Right lung (tissue), 10 donors: ENCODE measurements at places on chromosomes 13 and 19. TPM values are rescaled to one million over a fixed set of nuclear protein-coding genes. Genes with fewer than 3 reads are reported as not detected.

DNA sequence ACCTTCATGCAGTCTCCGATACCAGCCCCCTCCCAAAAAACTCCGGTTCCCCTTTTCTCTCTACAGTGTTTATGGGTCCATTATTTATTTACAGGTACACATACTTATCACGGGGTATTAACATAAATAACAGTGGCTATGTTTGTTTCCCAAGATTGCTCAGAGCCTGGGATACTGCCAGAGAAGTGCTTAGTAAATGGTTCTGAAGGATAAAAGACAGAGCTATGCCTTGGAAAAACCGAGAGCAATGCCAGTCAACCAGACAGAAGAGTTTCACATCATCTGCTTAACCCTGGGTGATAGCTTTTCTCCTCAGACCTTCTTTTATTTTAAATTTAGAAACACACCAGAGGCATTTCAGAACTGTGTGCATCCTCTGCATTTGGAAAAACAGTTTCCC, 61.3 kb downstream of the NUFIP1 start:
- no peak for DNase-seq

GJB6 gene
- polyA plus RNA-seq = 0.76 TPM

CGB3 gene
- not detected for polyA plus RNA-seq

GRCh38 chr13:45393941-45394570, 24.1 kb downstream of the SLC25A30 start:
- no peak for DNase-seq

- DNase-seq = no peak
Measured at GRCh38 chr13:76086729-76087128, 450.6 kb downstream of the LMO7 start.

ZNF66 gene
- polyA plus RNA-seq = 8.3 TPM

GRCh38 chr13:47519626-47520025, 481.4 kb downstream of the SUCLA2 start:
- no peak for DNase-seq

DNA sequence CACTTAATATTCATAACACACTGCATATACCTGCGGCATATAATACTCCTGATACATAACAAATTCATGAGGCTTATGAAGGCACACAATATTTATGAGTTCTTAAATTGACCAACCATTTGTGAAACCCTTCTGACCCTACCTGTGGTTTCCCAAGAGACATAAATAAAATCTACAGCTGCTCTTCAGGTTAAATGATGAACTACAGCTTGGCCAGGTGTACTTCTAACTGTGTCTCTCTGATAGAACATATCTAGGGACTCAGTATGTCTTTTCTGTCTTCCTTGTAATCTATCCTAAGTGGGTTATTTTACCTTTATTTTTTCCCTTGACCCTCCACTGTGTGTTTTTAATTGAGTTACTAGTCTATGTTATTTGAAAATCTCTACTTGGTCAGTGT, 189.9 kb upstream of the UFM1 start:
- DNase-seq = no peak

TMEM238 gene
- 2.3 TPM for polyA plus RNA-seq

- no peak for DNase-seq
Measured at GRCh38 chr19:3068071-3068470, 5.8 kb upstream of the TLE5 start.

NANOS3 gene
- polyA plus RNA-seq = 4.0 TPM

KASH5 gene
- polyA plus RNA-seq = not detected

DNA sequence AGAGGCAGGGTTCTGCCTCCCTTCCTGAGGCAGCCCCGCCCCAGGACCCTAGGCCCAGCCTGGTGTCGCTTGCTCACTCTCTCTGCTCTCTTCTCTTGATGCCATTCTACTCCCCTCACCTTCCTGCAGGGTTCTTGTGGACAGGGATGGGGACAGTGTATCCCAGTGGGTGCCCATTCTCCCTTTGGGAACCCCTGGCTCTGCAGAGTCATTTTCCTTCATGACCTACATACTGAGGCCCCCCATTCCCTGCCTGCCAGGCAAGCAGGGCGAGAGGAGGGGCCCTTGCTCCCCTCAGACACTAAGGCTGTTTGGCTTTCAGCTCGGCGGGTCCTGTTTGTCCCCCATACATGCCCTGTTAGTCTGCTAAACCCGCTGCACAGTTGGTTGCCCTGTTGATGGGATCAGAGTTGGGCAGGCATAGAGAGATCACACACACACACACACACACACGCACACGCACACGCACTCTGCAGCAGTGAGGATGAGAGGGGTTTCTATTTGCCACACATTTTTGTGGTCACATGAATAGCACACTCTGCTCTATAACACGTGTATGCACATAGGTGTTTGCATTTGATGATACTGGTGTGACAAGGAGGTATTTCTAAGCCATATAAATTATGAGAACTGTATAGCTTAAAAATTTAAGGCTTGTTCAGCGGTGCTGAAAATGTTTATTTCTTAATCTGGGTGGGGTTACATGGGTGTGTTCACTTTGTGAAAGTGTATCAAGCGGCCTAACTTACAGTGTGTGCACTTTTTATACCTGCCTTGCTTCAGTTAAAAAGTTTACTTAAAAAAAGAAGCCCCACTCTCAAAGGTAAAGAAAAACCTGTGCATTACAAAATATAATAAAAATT, 20.3 kb downstream of the NFIX start:
- no peak for DNase-seq

GSX1 gene
- not detected for polyA plus RNA-seq

SUGT1 gene
- 51.4 TPM for polyA plus RNA-seq

DNA sequence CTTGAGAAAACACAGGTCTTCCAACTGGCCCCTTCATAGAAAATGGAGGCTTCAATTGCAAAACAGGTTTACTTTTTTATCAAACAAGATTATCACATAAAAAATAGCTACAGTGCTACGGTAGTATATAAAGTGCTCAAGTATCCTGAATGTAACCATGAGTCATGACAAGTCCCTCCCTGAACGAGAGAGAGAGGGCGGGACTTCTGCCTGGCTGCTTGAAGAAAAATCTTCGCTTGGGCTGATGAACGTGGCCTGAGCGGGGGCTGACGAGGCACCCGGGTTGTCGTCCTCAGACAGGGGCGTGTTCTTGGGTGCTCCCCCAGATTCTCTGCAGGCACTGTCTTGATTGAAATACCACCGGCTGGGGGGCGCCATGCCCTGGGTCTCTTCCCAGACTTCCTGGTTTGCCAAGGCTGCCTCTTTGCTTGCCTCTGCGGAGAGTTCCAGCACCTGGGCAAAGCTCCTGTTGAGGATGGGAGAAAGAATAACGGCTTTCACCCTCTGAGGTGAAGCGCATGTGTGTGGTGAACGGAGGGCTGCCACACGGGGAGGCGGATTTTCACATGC, 23.2 kb upstream of the CPAMD8 start:
- DNase-seq = no peak

DNA sequence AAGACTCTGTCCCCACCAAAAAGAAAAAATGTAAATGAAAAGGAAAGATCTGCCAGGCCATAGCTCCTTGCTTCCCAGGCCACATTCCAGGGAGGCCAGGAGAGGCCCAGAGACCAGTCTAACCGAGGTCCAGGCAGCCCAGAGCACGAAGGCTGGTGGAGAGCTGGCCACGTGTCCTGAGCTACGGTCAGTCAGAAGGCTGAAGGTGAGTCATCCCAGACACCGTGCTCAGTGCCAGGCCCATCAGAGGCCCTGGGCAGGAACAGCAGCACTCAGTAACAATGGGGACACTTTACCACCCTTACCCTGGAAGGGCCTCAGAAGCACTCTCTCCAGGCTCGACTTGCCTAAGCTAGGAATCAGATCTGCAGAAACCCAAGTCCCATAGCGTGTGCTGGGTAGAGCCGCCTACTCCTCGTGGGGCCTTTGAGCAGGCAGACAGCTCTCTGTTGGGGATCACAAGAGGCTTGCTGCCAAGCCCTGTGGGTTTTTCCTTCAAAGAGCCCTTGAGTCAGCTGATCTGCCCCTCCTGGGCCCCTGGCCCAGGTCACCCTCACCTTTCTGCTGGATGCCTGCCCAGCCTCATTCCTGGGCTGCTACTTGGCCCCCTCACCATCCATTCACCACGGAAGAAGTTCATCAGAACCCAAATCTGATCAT, 11.6 kb upstream of the DNMT1 start:
- peak; percentile 54 for DNase-seq

FBXO27 gene
- 4.5 TPM for polyA plus RNA-seq

DNA sequence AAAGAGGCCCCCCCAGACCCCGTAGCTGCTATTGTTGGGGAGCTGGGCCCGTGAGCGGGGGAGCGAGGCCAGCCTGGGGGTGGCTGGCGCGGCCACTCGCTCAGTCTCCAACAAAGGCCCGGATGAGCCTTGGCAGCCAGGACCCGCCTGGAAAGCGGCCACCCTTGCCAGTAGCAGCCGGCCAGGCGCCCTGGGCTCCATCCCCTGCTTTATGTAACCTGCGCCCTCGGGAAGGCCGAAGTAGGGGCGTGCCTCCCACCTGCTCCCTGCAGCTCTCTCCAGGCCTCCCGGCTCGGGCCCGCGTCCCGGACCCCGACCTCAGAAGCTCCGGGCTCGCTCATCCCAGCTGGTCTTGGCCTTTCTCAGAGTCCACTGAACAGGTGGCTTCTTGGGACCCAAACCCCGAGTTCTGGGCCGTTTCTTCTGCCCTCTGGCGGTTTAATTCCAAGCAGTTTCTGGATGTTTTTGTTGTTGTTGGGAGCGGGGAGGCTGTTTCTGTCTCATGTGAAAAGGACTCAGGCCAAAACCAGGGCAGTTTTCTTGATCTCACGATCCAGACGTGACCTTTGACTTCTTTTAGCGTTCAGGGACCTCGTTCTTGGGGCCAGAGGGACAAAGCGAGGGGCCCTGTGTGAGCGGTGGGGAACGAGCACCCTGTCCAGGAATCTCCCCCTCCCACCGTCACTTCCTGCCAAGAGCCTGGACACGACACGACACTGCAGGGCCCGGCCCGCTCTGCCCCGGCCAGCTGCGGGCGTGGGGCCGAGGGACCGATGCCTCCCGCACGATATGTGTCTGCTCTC, 1.2 kb downstream of the CDC34 start:
- no peak for DNase-seq

- no peak for DNase-seq
Measured at GRCh38 chr19:16566702-16567101, 5.5 kb downstream of the SLC35E1 start.

CCDC70 gene
- polyA plus RNA-seq = not detected

DNA sequence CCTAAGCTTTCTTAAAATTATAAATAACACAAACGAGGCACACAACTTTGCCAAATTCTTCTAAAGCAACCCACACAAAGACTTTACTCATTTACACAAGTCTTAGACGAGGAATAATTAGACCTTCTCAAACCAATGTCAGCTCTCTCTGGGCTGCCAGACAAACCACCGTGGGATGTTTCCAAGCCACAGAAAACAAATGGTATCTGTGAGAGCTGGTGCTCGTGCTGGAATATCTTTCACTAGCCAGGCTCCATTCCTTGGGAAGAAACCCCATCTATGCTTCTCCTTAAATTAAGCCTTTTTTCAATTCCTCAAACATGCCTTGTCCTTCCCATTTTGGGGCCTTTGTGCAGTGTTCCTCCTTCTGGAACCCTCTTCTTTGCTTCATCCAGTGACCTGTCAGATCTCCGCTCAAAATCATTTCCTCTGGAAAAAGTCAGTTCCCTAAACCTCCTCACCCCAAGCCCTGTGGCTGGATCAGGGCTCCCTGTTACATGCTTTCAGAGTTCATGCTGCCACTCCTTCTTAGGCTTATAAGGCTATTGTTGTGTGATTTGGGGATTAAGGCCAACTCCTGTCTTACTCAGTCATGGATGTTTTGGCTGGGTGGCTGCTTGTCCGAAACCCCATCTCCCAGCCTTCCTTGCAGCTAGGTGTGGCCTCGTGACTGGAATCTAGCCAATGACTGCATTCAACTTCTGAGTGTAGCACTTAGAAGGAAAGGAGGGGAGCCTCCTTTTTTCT, 64.2 kb upstream of the GTF2F2 start:
- DNase-seq = no peak

DNA sequence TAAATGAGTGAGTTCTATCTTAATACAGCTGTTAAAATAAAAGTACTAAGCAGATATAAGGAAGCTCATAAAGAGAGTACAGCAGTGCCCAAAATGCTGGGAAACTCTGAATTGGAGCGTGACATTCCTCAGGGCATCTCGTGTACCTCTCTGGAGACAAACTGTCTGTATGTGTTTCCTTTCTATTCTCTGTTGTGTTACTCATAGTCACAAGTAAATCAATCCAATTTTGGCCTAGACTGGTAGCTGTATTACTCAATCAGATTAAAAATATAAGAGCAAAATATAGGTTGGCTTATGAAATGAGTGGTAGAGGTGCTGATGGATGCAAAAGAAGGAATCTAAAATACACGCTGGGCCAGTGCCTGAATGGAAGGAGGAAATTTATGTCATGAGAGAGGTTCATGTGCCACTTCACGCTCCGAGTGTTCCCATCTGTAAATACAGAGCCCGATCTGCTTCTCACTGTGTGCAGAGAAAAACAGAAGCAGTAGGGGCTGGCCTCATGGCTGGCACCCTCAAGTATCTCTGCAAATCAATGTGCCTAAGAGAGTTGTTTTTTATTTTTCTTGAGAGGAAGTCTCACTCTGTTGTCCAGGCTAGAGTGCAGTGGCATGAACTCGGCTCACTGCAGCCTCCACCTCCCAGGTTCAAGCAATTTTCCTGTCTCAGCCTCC, 58.7 kb upstream of the RGCC start:
- no peak for DNase-seq

DNA sequence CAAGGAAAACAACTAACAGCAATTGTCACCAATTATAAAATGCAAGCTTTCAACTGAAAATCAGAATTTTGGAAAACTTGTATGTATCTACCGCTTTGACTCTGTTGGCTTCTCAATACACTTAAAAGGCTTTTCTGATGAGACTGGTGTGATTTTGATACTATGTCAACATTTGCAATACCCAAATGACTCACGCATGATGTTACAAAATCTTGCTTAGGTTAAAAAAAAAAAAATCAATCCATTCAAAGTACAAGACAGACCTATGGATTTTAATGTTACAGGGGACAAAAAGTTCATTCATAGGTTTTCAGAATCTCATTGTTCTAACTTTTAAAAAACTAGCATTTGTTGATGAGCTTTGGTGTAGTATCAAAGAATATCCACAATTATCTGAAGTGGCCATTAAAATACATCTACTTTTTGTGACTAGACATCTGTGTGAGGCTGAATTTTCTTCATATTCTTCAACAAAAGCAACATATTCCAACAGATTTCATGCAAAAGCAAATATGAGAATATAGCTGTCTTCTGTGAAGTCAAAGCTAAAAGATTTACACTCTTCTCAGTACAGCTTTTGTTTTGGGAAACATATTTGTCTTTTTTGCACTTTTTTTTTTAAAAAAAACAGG, 10.7 kb downstream of the ELF1 start:
- DNase-seq = no peak

- no peak for DNase-seq
Measured at GRCh38 chr19:45440873-45441654, 17.3 kb upstream of the ERCC1 start.

GRCh38 chr13:20053016-20053415, 94.5 kb downstream of the ZMYM2 start:
- no peak for DNase-seq

ZNF8 gene
- 10.4 TPM for polyA plus RNA-seq

THSD8 gene
- 7.2 TPM for polyA plus RNA-seq

- no peak for DNase-seq
Measured at GRCh38 chr19:35786299-35787160, 11.2 kb downstream of the ARHGAP33 start.

DNA sequence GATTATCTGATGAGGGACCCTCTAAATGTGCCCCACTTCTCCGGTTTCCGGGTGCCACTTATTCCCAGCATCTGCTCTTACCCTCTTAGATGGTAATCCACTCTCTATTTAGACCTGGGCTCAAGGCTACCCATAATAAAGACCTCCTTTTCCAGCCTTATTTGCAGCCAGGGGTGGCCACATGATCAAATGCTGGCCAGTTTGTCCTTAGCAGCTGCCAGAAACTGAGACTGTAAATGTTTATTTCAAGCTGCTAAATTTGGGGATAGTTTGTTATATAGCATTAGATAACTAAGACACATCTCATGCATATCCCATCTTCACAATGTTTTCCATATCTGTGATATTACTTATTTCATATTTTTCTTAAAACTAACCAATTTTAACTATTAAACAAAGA, 10.1 kb downstream of the THAP8 start:
- no peak for DNase-seq
